ENCODE measurements at places on chromosomes 5 and 9.

- no peak for DNase-seq
Observed at GRCh38 chr9:32136700-32137339, 247.6 kb upstream of the ACO1 start.

GRCh38 chr5:88405783-88406182 is 137.1 kb upstream of the TMEM161B start:
- no peak for DNase-seq

DNA sequence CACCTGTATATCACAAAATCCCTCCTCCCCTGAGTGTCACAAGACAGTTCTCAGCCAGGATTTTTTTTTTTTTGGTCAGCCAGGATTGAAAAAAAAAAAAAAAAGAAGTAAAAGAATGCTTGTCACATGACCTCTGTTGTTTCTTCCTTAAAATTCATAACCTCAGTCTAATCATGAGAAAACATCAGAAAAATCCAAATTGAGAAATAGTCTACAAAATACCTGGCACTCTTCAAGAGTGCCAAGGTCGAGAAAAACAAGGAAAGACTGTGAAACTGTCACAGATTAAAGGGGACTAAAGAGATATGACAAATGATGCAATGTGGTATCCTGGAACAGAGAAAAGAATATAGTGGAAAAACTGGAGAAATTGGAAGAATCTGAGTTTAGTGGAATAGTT is 58.5 kb upstream of the SUB1 start:
- no peak for DNase-seq

DNA sequence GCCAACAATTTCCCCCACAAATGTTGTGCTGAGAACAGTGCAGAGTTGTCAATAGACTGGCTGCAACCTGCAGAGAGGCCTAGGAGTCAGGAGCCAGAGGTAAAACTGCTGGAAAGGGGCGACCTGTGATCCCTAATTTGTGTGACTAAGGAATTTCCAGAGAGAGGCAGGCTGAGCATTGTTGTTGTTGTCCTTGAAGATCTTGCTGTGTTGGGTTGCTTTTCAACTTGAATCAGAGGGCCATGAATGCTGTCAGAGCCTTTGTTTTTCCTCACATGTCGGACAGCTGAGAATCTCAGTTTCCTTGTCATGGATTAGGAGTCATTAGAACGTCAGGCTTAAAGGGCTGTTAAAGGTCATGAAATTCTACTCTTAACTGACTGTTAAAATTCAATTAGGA is 134.6 kb upstream of the ASTN2 start:
- no peak for DNase-seq

DNA sequence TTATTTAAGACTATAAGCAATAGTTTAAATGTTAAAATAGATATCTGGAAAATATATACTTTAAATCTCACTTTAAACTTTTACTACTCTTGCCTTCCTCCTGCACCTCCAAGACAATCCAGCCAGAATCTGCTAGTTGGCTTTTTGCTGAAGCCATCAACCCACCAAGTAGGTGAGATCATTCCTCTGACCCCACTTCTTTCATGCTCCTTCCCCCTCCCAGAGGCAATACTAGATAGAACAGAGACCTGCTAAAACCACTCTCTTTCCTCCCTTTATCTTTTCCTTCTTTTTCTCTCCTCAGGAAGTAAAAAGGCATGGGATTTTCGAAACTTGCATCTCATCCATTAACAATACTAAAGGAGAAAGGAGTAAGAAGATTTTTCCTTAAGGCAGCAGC is 30.1 kb upstream of the CAMK4 start:
- DNase-seq: no peak

DNA sequence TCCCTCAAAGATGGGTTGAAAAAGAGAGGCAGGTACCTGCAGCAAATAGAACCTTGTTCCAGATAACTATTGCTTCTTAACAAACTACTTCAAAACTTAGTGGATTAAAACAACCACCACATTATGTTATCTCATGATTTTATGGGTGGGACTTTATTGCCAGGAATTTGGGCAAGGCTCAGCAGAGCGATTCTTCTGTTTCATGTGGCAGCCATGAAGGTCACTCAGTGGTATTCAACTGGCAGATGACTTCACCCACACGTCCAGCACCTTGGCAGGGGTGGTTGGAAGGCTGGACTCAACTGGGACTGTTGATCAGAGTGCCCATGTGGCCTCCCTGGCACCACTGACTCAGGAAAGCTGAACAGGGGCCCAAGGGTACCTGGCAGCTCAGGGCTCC is 112.0 kb downstream of the HSD17B3 start:
- no peak for DNase-seq

GRCh38 chr5:95935553-95936100 is 26.0 kb downstream of the ELL2 start:
- no peak for DNase-seq

DNA sequence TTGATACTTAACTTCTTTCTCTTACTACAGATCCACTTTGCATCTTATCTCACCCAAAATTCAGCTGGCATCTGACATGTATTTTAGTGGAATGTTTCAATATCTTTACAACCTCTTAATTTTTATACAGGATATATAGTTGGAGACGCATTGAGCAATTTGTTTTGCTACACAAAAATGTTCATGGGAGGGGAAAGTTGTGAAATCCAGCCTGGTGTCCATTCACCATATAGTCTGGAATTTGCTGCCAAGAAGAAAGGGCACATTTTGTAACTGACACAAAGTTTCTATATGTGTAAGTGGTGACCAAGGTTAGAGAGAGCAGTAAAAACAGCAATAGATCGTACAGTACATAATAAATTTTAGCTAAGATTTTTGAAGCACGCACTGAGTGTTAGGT is 14.0 kb upstream of the CHD1 start:
- DNase-seq: no peak

- DNase-seq: peak; percentile 86
Observed at GRCh38 chr5:168288349-168289245, 2.8 kb upstream of the WWC1 start.

DNA sequence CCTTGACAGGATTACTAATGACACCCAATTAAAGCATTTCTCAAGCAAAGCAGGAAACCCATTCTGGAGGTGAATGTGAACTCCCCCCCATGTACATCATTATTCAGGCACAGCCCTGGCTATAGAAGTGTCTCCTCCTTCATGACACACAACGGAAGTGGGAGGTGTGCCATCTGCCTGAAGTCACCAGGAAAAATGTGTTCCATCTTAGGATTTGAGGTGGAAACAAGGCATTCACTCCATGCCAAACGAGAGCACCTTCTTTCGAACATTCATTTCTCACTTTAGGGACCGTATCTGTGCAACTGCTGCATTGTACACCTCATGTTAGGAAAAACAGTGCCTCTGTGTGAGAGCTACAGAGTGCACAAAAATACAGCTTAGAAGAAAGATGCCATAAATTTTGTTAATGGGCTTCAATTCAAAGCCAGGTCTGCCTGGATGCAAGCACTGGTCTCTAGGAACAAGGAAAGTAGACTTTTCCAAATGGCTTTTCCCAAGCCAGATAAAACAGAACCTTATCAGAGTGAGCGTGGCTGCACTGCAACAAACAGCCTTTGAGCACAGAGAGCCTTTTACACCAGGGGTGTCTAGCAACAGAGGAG is 19.4 kb downstream of the GOLM1 start:
- no peak for DNase-seq

GRCh38 chr9:127360250-127360649 is 36.7 kb upstream of the SLC2A8 start:
- no peak for DNase-seq

- DNase-seq: no peak
Observed at GRCh38 chr5:172223901-172224873, 30.2 kb downstream of the EFCAB9 start.

DNA sequence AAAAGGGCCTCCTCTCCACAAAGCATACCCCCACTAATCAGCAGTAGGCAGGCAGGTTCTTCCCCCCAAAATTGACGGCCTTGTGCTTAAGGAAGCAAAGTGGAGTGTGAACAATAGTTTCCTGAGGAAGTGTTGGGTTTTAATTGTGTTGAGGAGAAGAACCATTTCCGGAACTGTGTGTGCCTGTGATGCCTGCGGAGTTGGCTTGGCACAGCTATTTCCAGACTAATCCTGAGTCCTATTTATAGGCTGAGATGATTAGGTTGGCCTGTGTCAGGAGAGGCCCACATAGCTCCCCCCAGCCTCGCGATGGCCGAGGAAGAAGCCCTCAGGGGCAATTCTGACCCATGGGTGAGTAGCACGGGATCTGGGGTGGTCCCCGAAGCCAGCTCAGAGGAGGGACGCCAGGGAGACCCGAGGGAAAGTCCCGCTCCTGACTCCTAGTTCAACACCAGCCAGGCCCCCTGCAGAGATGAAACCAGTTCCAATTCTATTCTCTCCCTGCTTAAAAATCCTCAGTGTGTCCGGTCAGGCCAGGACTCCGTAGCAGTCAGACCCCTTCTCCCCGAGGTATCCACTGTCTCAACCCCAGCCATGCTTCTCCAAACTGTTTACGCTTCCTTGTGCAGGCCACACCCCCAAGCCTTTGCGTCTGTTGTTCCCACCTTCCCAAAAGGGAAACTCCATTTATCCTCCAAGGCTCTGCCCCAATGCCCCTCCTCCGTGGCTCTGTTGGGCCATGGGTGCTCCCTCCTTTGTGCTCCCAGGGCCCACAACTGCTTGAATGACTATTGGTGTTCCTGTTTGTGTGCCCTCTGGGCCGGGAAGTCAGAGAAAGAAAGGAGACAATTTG is 18.1 kb downstream of the GSN start:
- DNase-seq: peak; percentile 44

DNA sequence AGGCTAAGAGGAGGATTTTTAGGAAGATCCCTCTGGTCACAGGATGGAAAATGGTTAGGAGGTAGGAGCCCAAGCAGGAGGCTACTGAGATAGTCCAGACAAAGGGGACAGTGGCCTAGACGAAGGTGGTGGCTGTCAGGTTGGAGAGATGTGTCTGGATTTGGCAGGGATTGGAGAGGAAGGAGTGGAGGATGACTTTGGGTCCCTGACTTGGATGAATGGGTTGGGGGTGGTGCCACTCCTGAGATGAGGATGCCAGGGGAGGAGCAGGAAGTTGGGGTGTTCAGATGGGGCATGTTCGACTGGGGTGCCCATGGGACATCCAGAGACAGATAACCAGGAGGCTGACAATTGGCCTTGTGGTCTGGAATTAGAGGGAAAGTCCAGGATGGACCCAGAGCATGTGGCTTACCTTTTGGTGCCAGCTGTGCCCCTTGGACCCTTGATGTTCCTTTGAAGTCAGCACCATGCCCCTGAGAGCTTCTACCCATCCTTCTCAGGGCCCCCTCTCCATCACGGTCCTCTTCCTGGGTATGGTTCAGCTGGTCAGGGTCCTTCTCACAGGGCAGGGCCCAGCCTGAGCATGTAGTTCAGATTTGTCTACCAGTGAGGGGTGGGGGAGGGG is 15.1 kb upstream of the IGFBPL1 start:
- no peak for DNase-seq

- DNase-seq: no peak
Observed at GRCh38 chr5:122035913-122036312, 42.1 kb downstream of the LOX start.

- DNase-seq: no peak
Observed at GRCh38 chr5:10532421-10532820, 31.4 kb upstream of the ANKRD33B start.

- no peak for DNase-seq
Observed at GRCh38 chr5:135272311-135272805, 126.7 kb downstream of the MACROH2A1 start.

- DNase-seq: no peak
Observed at GRCh38 chr5:17224858-17225511, 7.6 kb downstream of the BASP1 start.

DNA sequence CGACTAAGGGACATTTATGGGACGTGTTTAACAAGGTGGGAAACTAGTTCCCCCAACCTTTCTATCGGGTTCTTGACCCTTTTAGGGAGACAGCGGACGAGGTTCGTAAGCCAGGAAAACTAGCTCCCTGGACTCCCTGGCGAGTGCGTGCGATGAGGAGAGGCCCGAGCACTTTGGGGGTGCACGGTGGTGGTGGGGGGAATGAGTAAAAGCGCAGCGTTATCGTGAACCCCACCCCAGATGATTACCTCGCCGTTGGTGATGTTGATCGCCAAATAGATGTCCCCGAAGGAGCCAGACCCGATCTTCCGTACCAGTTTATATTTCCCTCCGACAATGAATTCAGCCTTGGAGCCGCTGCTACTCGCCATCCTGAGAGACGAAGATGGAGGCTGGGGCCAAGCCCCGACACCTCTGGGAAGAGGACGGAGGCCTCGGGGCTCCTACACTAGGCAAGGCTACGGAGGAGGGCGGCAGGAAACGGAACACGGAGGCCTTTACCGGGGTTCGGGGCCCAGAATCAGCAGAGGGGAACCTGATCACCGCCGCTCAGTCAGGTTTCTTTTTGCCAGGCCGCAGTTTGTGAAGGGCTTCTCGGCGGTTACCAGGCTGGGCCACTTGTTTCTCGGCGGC is 529 bp downstream of the CSNK1A1 start:
- DNase-seq: peak; percentile 59

DNA sequence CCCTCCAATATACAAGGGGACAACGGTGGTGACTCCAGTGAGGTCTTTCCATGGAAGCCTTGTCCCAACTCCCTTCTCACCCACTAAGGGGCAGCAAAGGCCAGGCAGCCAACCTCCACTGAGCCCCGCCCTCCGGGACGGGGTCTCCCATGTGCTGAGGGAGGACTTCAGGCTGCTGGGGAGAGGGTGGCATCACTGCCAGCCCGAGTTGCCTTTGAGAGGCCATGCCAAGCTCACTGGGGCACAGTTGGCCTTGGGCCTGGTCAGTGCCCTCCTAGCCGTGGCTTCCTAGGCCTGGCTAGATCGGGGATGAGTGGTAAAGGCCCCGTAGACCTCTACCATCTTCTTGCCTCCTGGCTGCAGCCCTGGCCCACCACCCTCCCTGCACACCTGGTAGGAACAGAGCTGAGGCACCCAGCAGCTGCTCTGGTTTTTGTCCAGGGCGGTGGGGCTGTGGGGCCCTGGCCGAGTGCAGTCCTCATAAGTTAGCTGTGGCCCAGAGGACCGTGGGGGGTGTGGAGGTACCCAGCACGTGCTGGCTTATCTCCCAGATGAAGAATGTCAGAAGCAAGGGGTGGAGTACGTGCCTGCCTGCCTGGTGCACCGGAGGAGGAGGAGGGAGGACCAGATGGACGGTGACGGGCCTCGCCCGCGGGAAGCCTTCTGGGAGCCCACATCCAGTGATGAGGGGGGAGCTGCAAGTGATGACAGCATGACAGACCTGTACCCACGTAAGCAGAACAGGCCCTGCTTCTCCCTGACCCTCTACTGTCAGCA is 3.2 kb downstream of the SURF2 start:
- no peak for DNase-seq

GRCh38 chr5:18305288-18305924 is 671.1 kb downstream of the TAF11L14 start:
- peak; percentile 72 for DNase-seq

- DNase-seq: peak; percentile 71
Observed at GRCh38 chr9:128254855-128255759, 20.7 kb downstream of the GOLGA2 start.

- no peak for DNase-seq
Observed at GRCh38 chr5:95432779-95433178, 41.6 kb downstream of the FAM81B start.

DNA sequence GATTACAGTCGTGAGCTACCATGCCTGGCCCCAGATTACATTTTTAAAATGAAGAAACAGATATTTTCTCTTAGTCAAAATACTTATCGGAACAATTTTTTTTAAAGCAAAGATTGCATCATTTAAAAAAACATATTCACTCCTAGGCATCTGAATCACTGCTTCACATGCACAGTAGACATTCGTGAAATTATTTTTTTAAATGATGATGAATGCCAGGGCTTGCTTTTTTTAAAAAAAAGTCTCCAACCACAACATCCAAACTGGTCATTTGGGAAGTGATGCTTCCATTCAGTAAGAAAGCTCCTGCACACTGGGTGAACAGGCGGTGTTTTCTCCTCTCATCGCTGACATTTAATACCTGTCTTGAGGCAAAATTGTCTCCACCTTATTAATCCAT is 223.0 kb upstream of the DMRT1 start:
- no peak for DNase-seq

GRCh38 chr5:89016741-89017303 is 133.8 kb upstream of the MEF2C start:
- DNase-seq: no peak
